ENCODE measurements at places on chromosomes 5 and 9. TPM values are rescaled to one million over a fixed set of nuclear protein-coding genes. Genes with fewer than 3 reads are reported as not detected.
A peak's percentile ranks its signal among the peaks of the same experiment; 100 is the strongest.

GRCh38 chr9:37369671-37370070 lies 52.8 kb upstream of the GRHPR start:
- no peak for DNase-seq

GRCh38 chr5:1720396-1721110 lies 79.1 kb downstream of the MRPL36 start:
- DNase-seq, result peak; percentile 5

- DNase-seq, result no peak
Observed at GRCh38 chr5:159359408-159359807, 29.1 kb upstream of the IL12B start.

DNA sequence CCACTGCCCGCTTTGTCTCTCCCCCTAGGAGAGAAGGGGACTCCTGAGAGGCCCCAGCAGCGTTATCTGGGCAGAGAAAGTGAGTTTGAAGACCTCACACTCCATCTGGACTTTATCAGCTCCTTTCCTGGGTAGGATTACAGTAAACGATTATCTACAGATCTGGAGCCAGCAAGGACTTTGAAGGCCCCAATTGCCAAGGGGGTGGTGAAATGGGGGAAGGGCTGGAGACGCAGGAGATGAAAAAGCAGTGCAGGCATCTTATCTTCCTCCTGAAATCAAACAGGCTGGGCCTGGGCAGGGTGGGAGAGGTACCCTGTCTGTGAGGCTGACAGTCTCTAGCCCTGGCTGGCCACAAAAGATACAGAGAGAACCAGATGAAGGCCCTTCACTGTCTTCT lies 105.8 kb upstream of the MSX2 start:
- no peak for DNase-seq

DNA sequence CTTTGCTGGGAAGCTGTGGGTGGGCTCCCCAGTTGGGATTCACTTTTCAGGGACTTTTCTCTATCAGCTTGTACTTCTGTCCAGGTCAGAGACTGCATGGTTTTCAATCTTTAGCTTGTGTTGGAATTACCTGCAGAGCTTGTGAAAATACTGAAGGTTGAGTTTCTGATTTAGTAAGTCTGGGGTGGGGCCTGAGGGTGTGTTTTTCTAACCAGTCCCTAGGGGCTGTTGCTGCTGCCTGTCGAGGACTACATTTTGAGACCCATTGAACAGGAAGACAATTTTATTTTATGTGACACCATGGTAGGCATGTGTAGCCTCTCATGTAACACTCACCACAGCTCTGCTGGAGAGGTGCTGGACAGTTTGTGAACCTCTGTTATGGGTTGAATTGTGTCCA lies 14.7 kb upstream of the MLANA start:
- no peak for DNase-seq

- DNase-seq, result no peak
Observed at GRCh38 chr9:83501565-83501964, 36.6 kb downstream of the FRMD3 start.

DNA sequence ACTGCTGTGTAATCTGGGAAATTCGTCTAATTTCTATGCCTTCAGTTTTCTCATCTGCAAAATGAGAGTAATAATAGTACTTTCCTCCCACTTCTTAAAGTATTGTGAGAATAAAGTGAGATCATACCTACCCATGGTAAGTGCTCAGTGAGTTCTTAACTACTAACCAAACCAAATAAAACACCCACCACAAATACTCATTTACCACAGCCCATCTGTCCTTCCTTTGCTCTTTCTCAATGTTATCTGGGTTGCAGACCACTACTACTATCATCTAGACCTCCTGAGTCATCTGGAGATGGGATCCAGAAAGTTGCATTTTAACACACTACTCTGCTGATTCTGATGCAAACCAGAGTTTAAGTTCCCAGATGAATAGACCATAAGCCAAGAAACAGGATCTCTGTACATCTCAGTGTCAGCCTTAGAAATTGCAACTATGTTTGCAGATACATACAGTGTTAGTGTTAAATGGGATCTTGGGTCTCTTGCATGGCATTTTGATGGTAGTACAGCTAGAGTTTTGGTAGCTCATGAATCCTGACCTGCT lies 105.4 kb upstream of the ATP10B start:
- no peak for DNase-seq

DNA sequence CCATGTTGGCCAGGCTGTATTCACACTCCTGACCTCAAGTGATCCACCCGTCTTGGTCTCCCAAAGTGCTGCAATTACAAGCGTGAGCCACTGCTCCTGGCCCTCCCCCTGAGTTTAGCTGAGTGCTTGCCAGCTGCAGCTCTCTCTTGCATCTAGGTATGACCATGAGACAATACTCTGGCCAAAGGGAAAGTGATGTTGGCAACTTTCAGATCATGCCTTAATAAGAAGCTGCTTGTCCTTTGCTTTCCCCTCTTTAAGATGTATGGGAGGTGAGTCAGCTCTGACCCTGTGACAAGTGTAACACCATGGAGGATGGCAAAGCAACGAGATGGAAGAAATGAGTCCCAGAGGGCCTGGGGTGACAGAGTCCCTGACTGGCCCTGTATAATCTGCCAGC lies 18.7 kb upstream of the DCAF12 start:
- no peak for DNase-seq

IFNA13 gene
- not detected for total RNA-seq

SLC6A19 gene
- total RNA-seq, result not detected

STC2 gene
- 3.2 TPM for total RNA-seq

SUSD3 gene
- 2.8 TPM for total RNA-seq

DNAJB5 gene
- 1.3 TPM for total RNA-seq

NIM1K gene
- 2.5 TPM for total RNA-seq

Measured in lower leg skin (tissue), 4 donors.